ENCODE measurements at places on chromosomes 11 and 22.

- DNase-seq = no peak
These were observed 1.5 kb upstream of the SLC7A4 start for GRCh38 chr22:21033895-21034294.

GRCh38 chr22:37303821-37304274 lies 21.5 kb downstream of the CYTH4 start:
- no peak for DNase-seq

DNA sequence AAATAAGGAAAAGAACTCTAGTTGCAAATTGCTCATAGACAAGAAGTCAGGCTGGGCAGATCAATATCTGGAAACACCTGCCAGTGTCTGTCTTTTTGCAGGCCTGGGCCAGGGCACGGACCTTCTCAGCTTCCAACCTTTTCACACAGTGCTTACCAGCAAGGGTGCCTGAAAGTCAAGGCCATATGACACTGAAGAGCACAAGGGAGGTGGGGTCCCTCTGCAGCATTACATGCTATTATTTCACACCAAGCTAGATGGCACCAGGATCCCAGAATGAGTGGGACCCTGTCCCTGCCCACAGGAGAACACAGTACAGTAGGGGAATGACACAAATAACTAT lies 5.9 kb upstream of the PEX26 start:
- DNase-seq = no peak

DNA sequence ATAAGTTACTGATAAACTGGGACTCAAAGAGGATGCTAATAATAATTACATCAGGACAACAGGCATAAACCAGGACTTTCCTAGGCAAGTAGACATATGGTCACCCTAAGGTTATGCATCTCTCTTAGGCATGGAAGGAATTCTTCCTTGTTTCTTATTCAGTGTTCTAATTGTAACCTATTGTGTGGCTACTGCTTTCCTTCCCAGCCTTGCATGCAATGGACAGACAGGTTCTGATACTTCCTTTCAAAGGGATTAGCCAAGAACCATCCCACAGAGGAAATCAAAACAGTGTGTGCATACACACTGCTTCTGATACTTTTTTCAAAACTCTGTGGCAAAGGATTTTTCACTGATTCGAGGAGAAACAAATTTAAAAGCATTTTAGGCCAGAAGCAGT lies 48.3 kb downstream of the RRAS2 start:
- DNase-seq = no peak

- DNase-seq = no peak
These were observed 17.7 kb downstream of the CBL start for GRCh38 chr11:119223856-119224255.

GRCh38 chr11:17116117-17116516 lies 38.6 kb upstream of the RPS13 start:
- no peak for DNase-seq

DNA sequence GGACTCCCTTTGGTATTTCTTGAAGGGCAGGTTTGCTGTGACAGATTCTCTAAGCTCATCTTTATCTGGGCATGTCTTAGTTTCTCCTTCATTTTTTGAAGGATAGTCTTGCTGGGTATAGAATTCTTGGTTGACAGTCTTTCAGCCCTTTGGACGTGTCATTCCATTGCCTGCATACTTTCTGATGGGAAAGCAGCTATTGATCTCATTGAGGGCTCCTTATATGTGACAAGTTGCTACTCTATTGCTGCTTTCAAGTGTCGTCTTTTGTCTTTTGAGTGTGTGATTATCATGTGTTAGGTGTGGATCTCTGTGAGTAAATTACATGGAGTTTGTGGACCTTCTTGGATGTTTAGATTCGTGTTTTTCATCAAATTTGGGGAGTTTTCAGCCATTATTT lies 21.9 kb downstream of the IGHMBP2 start:
- DNase-seq = no peak

- peak; percentile 76 for DNase-seq
These were observed 15.5 kb upstream of the RAC2 start for GRCh38 chr22:37259540-37260029.

All from NCI-H526 (cell line).